ENCODE measurements at places on chromosomes 3 and 15. TPM values are rescaled to one million over a fixed set of nuclear protein-coding genes. Genes with fewer than 3 reads are reported as not detected.

Gene UROC1
- total RNA-seq, result not detected

Gene CFAP92
- not detected for total RNA-seq

Gene CCDC54
- total RNA-seq, result not detected

Gene PRTG
- total RNA-seq, result 8.6 TPM

Gene KLHL6
- 0.01 TPM for total RNA-seq

Gene LYSMD2
- total RNA-seq, result 19.3 TPM

Gene PLA2G4B
- 2.1 TPM for total RNA-seq

Gene TF
- 0.59 TPM for total RNA-seq
